Suppressor macrophage (primary cell): ENCODE measurements at places on chromosomes 7 and 10.
A peak's percentile ranks its signal among the peaks of the same experiment; 100 is the strongest.

DNA sequence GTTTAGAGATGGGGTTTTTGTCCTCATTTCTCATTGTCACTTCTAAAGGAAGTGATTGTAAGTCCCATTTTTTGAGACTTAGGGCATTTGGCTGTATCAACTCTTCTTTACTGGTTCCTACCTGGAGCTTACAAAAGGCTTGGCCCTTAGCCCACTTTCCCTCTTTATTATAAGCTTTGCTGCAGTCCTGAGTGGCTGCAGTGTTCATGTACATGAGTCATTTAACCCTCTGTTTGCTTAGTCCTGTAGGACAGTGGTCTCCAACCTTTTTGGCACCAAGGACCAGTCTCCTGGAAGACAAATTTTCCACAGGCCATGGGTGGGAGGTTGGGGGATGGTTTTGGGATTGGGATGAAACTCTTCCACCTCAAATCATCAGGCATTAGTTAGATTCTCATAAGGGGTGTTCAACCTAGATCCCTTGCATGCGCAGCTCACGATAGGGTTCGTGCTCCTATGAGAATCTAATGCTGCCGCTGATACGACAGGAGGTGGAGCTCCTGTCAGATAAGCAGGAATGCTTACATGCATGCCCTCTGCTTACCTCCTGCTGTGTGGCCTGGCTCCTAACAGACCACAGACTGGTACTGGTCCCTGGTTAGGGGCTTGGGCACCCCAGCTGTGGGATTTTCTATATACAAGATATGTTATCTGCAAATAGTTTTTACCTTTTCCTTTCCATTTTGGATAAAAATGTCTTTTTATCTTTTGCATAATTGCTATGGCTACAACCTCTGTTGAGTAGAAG lies 99.7 kb downstream of the CCSER2 start:
- no peak for DNase-seq

DNA sequence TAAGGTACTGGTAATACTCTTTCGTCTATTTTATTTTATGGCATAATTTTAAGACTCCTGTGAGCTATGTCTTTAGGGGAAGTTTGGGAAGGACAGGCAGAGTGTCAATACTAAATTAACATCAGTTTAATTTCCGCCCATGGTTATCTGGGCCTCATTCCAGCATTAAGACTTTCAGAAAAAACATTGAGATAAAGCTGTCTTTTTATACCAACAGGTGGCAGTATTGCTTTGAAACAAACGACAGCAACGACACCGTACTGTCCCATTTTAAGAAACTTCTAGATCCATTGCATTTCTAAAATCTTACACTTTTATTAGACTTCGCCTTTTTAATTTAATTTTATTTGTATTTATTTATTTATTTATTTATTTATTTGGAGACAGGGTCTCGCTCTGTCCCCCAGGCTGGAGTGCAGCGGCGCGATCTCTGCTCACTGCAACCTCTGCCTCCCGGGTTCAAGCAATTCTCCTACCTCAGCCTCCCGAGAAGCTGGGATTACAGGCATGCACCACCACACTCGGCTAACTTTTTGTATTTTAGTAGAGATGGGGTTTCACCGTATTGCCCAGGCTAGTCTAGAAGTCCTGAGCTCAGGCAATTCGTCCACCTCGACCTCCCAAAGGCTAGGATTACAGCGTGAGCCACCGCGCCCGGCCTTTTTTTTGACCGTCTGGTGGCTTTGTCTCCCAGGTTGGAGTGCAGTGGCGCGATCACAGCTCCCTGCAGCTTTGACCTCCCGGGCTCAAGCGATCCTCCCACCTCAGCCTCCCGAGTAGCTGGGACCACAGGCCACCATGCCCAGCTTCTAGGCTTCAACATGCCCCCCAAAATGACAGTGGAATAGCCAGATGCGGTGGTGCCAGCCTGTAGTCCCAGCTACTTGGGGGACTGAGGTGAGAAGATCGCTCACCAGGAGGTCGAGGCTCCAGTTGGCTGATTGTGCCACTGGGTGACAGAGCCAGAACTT lies 78.7 kb upstream of the C1GALT1 start:
- DNase-seq, result peak; percentile 77

GRCh38 chr10:2541176-2541575 lies 526.2 kb upstream of the PFKP start:
- no peak for DNase-seq

- DNase-seq, result no peak
These were observed 66.9 kb downstream of the STK17A start for GRCh38 chr7:43649755-43650274.

GRCh38 chr10:69242852-69243212 lies 22.7 kb downstream of the HKDC1 start:
- no peak for DNase-seq

DNA sequence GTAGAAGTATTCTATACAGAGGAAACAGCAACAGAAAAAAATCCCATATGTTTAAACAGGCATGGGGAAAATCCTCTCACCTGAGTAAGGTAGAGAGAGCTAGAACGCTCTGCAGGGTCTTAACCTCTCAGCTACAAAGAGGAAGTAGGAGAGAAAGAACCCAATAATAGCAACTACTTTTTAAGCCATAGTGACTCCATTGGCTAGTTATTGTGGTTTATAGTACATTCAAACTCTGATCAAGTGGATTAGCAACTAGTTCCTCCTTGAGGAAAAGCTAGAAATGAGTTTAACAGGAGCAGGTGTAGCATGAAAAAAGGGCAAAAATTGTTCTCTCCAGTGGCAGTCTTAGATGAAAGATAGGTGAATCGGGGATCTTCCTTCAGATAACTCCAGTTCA lies 89.7 kb downstream of the HGF start:
- no peak for DNase-seq

GRCh38 chr10:122296363-122297120 lies 25.4 kb downstream of the BTBD16 start:
- DNase-seq, result no peak

- no peak for DNase-seq
These were observed 27.4 kb upstream of the ABLIM1 start for GRCh38 chr10:114685456-114685855.

GRCh38 chr7:7882888-7883287 lies 85.7 kb upstream of the GLCCI1 start:
- no peak for DNase-seq

DNA sequence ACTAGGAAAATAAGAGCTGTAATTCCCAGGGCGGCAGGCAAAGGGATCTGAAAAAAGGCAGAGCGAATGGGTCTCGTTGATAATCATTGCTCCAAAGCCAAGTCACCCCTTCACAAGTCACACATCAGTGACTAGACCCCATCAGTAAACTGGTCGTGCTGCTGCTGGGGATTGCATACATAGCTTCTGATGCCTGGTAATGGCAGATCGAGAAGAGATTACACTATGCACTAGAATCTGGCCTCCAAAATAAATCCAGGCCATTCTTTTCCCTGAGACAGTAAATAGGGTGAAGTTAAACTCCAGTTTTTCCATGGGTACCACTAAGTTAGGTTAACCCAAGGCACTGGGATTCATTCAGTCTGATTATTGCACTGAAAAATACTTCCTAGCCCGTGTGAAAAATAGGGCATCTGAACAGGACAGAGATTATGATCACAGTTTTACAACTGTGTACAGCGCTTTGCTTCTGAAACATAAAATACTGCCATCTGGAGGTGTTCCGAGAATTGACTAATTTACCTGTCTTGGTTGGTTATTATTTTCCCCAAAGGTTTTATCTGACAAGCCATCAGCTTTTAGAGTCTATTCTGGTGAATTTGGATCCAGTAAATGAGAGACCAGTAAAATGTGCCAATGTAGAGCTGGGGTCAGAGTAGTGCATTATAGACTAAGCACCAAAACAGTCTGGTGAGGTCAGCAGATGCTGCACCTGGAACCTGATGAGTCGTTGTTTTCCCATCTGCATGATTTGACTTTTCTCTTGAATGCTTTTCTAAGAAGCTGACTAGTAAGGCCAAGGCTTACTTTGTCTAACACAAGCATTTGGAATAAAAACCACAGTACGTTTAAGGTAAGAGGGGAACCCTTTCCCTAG lies 82.9 kb upstream of the AFAP1L2 start:
- no peak for DNase-seq

DNA sequence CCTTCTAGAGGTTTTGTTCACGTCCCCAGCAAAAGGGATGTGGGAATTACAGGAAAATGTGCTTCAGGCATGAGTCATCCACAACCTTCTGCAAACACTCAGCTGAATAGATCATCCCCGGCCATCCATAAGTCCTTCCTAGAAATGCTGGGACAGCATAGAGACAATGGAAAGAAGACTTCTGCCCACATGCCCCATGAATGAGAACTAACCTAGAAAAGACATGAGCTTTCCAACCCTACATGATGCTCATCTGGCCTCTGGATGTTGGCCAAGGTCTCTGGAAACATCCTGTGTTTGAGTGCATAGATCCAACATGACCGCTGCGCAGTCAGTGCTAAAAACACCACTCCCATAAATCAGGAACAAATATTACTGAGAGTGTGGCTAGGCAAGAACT lies 277.5 kb downstream of the PLXNA4 start:
- DNase-seq, result no peak

DNA sequence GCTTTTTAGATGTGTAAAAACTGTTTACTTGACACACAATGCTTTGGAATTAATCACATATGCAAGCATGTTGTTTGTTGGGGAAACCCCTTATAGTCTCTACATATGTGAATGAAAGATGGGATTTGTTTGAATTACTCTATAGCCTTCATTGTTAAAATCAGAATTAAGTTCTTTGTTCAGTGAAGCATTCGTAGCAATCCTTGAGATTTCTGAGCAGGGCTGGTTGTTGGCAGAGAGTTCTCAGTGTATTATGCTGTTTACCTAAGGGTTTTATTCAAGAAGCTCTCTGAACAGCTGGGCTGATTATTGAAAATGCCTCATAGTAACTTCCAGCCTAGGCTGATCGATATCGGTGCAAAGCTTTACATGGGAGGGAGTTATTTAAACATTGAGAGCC lies 190.9 kb downstream of the VTI1A start:
- no peak for DNase-seq

DNA sequence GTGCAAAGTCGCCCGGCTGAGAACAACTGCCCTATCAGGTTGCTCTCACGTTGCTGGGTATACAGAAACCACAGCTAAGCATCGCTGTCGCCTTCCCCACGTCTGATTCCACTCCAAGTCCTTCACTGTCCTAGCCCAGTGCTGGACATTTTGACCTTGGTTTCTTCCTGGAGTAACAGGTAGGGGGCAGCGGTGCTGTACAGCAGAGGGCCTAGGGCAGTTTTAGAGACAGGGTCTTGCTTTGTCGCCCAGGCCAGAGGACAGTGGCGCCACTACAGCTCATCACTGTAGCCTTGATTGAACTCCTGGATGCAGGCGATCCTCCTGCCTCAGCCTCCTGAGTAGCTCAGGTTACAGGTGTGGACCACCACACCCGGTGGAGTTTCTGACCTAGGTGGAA lies 2.6 kb downstream of the CLDN15 start:
- peak; percentile 50 for DNase-seq

GRCh38 chr7:5774790-5775189 lies 6.7 kb downstream of the RNF216 start:
- no peak for DNase-seq

GRCh38 chr10:5812283-5813090 lies 747 bp downstream of the GDI2 start:
- peak; percentile 65 for DNase-seq

GRCh38 chr7:91846436-91846835 lies 34.1 kb downstream of the MTERF1 start:
- no peak for DNase-seq

DNA sequence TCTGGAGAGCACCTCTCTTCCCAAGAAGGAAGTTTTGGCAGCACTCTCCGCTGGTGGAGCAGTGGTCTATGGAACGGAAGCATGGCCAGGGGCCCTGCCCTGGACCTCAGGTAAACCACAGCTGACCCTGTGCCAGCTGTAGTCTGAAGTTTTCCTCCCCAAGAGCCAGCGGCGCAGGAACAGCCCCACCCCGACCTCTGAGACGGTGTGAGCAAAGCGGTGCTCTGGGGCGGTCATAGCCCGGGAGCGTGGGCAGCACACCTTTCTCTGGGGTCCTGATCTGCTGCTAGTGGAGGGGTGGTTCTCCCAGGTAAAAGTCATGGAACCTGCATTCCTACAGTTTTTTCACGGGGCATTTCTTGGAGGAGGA lies 52.6 kb downstream of the TSPAN15 start:
- no peak for DNase-seq

DNA sequence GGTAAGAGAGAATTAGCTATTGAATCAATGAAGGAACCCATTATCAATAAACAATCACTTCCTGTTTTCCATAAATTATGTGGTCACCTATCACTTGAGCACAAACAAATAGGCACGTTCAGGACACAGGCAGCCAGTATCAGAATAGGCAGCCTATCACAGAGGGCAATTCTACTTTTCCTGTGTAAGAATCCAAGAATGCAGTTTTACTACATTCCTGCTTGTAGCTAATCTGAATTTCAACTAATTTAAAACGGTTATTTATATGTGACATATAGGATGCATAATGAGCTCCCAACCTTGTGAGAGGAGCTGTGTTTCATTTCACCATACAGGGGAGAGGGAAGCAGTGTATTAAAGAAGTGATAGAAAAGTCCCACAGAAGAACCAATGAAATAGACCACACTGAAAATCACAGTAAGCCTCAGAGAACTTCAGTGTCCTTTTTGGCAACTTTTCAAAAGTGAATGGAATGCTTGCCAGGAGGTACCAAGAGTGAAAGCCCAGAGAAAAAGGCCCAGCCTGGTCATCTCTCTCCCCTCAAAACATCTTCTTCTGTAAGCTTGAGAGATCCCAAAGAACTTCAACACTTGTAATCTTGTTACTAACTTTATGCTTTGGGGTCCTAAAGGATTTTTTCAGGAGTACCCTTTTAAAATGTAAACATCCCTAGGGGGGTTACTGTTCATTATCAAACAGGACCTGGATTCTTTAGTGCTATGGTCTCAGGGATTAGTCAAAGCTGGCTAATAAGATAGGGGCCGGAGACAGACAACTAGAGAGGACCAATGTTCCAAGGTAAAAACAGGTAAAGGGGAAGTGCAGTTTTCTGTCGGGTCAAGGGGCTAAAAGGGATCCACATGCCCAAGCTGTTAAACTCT lies 1.3 kb downstream of the IMMP2L start:
- DNase-seq, result no peak

DNA sequence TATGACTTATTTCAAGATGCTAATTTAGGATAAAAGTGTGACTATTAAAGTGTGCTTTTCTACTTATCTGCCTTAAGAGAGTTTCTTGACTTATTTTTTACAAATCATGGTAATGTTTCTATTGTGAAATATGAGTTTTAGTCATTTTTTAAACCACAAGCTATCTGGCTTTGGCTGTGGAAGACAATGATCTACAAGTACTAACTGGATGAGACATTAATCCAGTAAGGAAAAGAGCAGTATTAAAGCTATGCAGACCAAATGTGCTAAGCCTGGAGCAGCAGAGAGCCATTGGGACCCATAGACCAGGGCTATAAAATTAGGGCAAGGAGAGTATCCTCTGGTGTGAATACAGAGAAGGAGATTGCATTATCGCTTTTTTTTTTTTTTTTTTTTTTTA lies 92.4 kb downstream of the SEMA3A start:
- DNase-seq, result no peak

GRCh38 chr10:100811752-100812750 lies 66.7 kb downstream of the PAX2 start:
- no peak for DNase-seq

- no peak for DNase-seq
These were observed 32.7 kb upstream of the PURB start for GRCh38 chr7:44918029-44918428.
